Stimulated activated CD8-positive, alpha-beta memory T cell treated with anti-CD3 and anti-CD28 coated beads, Interleukin-4, amount 100 ng/mL, for 24 hours (primary cell): ENCODE measurements at places on chromosomes 7 and 10.

DNA sequence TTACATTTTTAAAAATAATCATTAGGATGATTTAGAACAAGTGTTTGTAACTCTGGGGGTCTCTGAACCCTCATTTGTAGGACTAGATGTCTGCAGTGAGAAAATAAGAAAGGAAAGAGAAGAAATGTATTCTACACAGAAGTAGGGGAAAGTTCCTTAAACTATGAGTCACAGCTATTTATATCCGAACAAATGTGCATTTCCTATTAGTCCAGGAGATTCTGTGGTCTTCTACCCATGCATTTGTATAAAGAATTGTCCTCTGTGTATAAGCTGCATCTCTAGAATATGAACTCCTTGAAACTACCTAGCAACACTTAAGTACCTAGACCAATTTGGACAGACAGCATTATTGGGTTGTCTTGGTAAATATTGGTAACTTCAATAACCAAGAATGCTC, 15.9 kb upstream of the CD36 start:
- DNase-seq, result no peak

DNA sequence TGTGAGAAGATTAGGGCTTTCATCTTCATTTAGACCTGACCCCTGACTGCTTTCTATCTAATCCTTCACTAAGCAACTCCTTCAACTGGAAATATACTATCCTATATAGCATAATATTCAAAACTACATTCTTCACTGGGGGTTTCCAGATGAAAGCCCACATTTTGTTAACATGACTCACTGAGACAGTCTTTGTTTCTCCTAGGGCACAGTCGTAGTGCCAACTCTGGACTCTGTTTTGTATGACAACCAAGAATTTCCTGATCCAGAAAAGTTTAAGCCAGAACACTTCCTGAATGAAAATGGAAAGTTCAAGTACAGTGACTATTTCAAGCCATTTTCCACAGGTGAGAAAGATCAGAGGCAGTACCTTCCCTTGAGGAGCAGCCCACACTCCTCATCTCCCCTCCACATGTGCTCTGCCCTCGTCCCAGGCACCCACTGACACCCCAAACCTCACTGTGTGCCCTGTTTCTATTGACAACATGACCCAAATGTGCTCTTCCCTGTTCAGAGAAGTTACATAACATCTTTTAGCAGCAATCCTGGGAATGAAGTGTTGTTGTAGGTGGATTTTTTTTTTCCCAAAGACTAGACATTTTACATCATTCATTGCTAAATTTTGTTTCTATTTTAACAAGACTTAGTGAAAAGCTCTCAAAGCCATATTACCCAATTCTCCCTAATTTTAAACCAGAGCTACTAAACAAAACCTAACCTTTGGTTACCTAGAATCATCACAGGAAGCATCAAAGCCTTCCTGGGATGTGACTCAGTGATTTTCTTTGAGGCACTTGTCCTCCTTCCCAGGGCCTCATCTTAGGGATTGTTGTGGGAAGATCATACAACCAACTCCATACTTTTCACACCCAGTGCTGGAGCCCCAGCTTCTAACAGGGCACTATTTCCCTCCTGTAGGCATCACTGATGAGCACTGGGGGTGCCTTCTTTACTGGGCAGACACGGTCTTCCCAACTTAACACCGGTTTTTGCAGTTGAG, 10.7 kb downstream of the CYP2E1 start:
- no peak for DNase-seq

DNA sequence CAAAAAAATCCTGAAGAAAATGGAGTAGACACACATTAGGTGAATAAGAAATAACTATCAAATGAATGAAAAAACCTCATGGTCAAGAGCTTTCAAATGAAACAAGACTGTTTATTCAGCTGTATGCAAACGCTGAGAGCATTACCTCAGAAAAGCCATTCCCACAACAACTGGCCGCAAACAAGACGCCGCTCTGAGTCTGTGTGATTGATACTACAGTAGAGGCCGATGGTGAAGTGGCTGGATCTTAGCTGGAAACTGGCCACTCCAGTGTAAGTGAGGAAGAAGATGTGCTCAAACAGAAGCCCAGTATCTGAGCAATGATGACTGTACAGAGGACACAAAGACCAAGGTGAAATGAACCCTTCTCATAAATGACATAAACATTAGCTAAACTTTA, 252.4 kb upstream of the GHITM start:
- no peak for DNase-seq

GRCh38 chr7:148882192-148882591, 1.9 kb downstream of the EZH2 start:
- DNase-seq, result no peak

DNA sequence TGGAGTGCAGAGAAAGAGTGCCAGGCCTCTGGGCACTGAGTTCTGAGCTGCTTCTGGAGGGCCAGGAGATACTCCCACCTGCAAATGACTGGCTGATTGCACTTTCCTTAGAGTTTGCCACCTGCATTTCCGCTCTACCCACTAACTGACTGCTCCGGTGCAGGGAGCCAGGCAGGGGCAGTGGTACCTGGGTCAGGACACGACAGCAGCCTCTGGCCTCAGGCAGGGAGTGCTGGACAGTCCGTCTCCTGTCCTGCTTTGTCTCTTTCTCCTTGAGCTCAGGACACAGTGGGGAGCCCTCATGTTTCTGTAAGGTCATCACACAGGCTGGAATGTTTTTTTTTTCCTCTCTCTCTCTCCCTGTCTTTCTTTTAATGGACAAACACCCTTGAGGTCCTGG, 252.0 kb downstream of the DPP6 start:
- DNase-seq, result no peak

DNA sequence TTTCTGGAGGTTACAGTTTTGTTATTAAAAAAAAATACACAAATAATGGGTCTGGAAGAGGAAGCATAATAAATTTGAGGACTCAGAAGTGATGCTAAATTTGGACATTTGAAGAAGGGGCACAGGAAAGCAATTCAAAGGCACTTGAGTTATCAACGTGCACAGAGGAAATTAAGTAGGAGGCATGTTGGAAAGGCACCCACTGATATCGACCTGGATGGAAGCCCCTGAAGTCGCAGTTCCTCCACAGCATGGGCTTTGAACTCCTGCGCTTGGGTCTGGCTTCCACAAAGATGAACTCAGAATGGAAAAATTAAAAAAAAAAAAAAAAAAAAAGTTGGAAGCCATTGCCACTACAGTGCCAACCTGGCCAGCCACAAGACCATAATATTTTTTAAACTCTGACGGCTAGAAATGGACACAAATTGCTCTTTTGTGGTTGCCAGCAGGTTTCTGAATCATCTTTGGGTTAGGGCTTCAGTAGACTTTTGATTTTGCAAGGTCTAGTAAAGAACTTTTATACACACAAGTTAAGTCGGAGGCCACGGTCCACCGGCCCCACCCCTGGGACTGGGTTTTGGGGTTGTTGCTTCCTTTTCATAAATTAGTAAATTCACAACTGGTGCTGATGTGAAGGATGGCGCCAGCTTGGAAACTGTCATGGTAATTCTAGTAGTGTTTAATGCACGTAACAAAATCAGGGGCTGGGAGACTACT, 21.6 kb downstream of the JCAD start:
- no peak for DNase-seq

- no peak for DNase-seq
Observed at GRCh38 chr10:15515202-15515601, 144.1 kb upstream of the FAM171A1 start.

DNA sequence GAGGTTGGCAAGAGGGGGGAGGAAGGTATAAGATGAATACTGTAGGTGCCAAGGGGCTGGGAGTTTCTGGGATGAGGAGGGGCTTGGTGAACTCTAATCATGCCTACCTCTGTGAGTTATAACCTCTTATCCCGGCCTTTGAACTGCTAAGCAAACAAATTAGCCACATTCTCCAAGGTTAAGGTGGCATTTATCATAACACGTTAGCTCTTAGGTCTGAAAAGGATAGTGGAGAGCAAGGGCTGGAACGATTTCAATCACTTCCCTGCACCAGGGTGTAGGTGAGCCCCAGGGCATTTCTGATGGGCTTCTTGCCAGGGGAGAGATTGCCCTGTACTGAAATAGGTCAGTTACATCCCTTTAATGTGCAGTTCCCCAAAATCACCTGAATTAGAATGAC, 28.6 kb upstream of the DMBT1 start:
- DNase-seq, result no peak

DNA sequence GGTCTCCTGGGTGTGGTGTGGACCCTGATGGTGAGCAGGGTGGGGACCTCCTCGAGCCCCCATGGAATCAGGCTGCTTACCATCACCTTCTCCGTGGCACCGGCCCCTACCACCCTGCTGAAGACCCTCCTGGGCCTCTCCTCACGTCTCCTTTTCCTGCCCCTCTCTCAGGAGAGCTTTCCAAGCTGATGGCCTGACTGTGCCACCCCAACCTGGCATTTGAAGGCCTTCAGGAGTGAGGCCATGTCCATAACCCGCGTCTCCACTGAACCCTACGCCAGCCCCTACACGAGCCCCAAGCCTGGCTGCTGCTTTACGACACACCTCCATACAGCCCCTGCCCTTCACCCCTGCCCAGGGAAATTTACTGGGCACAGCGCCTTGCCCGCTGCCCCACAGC, 55.4 kb downstream of the ZRANB1 start:
- no peak for DNase-seq

DNA sequence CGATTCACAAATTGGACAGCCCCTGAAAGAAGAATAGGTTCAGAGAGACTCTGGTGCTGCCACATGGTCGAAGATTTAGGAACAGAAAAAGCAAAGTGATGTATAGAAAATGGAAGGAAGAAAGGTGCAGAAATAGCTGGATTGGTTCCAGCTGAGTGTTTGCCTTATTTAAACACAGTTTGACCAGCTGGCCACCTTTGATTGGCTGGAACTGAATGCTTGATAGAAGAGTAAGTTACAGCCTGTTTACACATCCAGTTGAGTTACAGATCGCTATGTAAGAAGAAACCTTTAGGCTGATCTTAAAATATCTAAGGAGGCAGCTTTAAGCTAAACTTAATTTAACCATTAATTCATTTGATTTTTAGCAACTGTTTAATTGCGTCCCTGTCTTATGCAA, 40.3 kb upstream of the KAT6B start:
- no peak for DNase-seq

GRCh38 chr7:123741940-123742339, 6.9 kb downstream of the WASL start:
- no peak for DNase-seq

GRCh38 chr10:83184641-83185040, 954.7 kb upstream of the GHITM start:
- DNase-seq, result no peak

GRCh38 chr7:69358163-69358821, 240.0 kb upstream of the AUTS2 start:
- DNase-seq, result no peak

DNA sequence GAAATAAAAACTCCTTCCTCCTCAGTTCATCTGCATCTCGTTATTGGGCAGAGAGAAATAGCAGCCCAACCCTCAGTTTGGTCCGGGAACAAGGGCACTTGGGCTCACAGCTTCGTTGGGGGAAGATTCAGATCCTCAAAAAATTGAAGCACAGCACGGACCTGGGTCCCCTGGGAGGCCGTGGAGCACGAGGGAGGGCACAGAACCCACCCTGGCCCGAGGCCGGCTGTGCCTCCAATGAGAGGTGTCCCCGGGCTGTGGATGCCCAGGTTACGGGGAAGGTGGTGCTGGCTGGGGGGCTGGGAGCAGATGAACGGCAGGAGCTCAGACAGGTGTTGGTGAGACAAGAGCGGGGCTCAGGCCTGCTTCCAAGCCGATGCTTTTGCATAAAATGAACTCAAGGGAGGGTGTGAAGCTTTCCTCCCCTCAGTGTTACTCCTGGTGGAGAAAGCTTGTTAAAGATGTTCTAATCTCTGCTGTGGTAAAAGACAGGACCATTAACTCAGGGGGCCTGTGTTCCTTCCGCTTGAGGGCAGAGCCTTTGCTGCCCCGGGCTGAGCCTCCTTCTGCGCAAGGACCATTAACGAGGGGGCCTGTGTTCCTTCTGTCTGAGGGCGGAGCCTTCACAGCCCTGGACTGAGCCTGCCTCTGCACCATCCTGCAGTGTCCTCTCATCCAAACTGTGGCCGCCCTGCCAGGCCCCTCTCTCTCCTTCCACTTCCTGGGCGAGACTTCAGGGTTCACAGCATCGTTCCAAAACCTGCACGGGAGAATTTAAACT, 302.2 kb downstream of the ADARB2 start:
- no peak for DNase-seq

- DNase-seq, result no peak
Observed at GRCh38 chr7:129055861-129056464, 1.1 kb upstream of the TNPO3 start.
